AG04449 (cell line): ENCODE measurements at places on chromosomes 6 and 20.

- no peak for DNase-seq
Observed at GRCh38 chr6:35090734-35091133, 50.4 kb downstream of the TCP11 start.

- no peak for DNase-seq
Observed at GRCh38 chr20:58167759-58168158, 60.7 kb downstream of the ANKRD60 start.

DNA sequence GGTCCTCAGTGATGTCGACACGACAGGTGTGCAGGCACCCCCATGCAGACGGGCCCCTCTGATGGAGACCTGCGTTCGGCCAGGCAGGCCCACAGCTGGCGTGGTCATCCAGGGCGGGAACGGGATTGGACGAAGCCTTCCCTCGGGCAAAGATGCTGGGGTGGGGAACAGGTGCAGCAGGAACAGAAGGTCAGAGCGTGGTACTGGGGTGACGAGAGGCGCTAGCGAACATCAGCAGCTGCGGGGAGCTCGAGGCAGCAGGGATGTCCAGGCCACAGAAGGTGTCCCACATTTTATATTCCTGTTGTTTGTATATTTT, 96.2 kb downstream of the SLC22A23 start:
- DNase-seq = no peak

DNA sequence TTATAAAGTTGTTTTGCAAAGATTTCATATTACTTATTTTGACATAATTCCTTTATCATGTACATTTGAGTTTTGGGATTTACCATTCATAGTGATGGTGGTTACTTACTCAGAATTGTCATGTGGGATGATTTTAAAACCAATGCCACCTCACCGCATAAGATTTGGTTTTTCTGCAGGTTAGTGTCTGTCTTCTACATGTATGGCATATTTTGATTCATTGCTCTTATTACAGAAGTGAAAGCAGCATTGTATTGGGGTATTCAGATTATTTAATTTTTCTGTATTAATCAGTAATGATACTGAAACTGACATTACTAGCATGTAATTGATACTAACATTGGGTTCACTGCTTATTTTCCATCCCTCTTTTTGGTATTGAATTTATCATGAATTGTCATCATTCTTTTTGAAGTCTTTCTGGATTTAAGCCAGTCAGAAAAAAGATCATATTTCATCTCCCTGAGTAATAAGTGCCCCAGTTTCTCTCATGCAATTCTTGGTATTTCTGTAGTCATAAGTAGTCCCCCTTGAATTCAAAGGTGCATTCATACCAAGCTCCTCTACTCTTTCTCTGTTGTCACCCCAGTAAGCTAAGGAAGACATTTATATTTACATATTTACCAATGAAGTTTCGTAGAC, 176.6 kb downstream of the BCKDHB start:
- no peak for DNase-seq

DNA sequence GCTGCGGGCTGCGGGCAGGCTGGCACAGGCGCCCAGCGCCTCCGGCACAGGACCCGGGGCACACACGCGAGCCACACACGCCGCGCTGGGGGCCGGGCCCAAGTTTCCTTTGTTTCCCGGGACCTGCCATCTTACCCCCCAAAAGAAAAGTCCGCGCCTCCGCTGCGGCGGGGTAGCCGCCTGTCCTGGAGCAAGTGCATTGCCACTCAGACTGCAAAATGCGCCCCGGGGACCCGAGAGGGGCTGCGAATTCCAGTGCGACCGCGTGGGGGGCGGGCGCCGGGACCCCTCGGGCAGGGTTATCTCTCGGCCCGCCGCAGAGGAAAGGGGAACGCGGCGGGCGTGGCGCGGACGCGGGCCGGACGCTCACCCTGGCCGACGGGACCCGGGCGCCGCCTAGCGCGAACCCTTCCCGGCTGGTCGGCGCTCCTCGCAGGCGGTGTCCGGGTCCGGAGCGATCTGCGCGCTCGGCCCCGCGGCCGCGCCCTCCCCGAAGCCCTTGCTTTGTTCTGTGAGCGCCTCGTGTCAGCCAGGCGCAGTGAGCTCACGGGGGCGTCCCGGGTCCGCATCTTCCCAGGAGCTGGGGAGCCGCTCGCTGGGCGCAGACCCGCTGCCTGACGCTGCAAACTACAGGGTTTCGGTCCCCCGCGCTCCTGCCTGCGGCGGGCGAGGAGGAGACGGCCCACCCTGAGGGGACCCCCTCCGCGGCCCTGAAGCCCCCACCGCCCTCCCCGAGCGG, 639 bp upstream of the CD24 start:
- no peak for DNase-seq

DNA sequence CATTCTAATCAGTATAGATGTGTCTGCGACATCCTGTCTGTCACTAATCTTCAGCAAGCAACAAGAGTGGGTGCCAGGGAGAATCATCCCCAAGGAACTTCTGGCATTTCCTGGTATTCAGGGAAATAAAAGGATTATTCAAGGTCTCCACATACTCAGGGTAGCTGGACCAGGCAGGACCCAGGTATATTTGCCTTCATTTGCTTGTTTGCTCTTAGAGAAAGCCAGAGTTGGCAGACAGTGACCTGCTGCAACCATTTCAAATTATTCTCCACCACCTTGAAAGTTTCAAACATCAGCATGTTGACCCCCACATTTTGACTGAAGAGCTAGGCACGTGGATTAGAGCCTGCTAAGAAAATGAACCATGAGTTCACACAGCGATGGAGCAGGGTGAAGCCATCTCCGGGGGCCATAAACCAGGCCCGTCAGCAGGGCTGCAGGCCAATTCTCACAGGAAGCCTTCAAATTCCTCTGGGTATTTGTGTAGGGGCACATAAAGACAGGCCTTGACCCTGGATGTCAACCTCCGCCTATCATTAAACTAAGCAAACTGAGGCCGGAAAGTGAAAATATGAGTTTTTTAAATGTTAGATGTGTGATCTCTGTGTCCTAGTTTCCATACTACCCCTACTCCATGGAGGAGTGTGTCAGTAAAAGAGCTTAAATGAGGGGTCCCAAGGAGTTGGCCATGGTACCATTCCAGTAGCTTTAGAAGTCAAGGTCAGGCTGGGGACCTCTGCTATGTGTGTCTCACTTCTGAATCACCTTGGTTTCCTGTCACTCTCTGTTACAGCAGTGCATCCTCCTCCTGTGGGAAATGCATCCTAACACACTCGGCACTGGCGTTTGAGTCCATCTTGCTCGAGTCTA, 32.9 kb downstream of the TRAM2 start:
- DNase-seq = no peak

DNA sequence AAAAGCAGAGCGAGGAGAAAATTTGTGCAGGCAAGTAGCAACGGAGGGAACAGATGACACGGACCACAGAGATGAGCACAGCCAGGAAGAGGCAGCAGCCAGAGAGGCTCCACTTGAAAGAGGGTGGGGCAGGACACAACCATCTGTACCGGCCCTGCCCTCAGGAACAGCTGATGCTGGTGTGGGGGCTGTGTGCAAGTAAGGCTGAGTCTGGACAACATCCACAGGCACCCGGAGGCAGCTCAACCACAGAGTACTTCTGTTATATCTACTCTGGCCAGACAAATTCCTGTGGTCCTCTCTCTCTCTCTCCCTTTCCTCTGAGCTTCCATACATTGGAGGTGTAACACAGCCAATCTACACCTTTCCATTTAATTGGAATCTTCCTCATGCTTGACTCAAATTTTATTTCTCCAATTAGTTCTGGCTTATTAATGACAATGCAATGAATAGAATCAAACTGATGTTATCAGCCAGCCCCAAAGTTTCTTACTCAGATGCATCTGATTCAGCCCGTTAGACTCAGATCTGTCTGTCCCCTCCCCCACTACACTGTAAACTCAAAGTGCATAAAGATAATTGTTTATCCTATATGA, 24.9 kb downstream of the KIF13A start:
- DNase-seq = peak; percentile 92

DNA sequence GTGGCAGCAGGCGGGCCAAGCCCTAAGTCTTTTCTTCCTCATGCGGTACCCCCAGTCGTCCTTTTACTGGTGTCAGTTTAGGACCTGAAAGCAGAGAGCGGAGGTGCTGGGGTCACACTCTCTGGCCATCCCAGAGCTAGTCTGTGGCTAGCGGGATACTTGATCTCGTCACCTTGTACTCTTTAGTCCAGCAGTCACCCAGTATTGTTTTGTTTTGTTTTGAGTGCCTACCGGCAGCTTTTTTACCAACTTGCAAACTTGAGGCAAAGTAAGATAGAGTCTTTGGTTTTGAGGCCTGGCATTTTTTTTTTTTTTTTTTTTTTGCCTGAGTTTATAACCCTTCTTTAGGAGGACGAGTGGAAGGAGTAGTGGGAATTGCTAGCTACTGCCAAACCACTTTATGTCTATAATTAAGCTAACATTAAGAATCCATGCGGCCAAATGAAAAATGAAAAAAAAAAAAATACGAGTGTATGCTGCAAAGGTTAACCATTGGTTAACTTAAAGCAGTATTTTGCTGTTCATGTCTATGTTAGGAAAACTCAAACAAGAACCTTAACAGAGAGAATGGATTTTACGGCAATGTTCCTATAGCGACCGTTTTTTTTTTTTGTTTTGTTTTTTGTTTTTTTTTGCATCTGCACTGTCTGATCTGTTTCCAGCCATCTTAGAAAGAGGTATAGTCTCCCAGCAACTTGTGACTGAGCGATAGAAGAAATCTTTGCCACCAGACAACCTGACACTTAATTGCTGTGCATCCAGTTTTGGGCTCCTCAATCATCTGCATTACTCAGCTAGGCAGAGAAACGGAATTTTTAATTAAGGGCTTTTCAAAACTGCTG, 56.9 kb downstream of the FAM217A start:
- DNase-seq = no peak

DNA sequence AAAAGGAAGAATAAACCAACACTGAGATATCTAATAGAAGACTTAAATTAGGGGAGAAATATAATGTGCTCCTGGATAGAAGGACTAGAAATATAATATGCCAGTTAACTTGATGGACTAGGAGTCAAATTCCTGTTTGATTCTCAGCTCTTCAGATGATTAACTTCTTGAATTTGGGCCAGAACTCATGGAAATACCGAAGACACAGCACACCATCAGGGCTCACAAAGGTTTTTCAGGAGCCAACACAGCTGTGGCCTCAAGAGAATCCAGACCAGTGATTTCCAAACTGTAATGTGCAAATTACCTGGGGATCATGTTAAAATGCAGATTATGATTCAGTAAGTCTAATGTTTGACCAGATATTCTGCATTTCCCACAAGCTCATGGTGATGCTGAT, 33.8 kb upstream of the LRRC1 start:
- DNase-seq = no peak

GRCh38 chr20:57866250-57867106, 156.7 kb upstream of the PMEPA1 start:
- no peak for DNase-seq

DNA sequence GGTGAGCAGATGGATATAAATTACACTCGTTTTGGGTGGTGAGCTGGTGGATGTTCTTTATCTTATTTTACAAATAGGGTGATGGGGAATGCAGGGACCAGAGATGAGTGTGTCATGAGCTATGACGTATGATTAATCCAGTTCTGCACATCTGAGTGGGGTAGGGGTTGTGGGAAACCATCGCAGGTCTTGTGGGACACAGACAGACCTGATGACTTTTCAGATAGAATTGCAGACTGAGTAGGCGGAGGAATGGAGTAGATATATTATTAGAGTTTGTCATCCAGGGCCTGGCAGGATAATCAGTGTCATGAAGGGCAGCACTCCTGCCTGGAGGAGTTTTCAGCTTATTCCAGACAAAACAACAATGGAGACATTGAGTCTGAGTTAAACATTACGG, 12.9 kb upstream of the DSP start:
- DNase-seq = peak; percentile 89

DNA sequence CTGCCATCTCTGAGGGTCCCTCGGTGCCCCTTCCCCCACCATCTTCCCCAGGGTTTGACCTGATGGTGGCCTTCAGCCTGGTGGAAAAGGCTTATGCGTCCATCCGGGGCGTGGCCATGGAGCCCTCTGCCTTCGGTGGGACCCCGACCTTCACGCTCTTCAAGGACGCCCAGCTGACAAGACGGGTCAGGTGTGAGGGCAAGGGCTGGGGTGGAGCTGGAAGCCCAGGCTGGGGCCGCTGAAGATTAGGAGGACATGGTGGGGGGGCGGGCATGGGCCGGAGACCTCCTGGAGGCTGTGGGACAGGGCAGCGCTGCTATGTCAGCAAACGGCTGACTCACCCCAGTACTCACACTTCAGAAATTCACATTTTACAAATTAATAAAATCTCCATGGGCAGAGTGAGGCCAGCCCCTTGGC, 23.5 kb downstream of the COL20A1 start:
- DNase-seq = no peak

DNA sequence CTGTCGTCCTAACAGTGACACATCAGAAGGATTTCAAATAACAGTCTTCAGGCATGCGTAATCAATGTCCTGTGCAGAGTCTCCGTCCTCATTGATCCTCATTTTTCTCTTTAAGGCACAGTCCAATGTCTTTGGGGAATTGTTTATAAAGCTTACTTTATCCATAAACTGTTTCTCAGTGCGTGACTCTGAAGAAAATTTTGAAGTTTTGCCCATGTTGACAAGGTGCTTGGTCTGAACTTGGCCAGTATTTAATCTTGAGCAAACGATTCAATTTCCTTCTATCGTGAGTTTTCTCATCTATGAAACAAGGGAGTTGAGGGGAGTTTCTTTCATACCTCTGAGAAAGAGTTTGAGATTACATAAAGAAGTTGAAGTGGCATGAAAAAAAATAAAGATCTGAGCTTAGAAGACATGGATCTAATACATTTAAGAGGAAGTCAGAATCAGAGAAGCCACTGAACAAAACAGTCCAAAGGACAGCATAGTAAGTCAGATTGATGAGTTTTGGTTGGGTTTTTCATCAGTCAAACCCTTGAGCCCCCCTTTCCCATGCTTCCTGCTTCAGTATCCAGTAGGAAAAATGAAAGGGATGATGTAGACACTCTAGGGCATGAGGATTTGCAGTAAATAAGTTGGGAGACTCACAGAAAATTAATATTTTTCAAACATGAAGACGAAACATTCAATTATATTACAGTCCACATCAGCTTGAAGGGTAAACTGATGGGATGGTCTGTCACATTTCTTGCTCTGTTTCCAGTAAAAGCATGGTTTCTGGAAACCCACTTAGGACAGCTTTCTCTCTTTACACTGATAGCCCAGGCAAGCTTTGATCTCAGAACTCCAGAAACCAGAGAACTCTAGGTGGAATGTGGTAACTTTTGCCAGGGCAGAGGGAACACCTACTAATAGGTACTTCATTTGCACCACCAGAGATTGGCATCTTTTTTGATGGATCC, 8.1 kb downstream of the EDN1 start:
- no peak for DNase-seq

GRCh38 chr6:147567141-147567805, 58.8 kb downstream of the SAMD5 start:
- no peak for DNase-seq
